Muscle of arm (tissue), 14 donors: ENCODE measurements at places on chromosomes 13 and 19.

DNA sequence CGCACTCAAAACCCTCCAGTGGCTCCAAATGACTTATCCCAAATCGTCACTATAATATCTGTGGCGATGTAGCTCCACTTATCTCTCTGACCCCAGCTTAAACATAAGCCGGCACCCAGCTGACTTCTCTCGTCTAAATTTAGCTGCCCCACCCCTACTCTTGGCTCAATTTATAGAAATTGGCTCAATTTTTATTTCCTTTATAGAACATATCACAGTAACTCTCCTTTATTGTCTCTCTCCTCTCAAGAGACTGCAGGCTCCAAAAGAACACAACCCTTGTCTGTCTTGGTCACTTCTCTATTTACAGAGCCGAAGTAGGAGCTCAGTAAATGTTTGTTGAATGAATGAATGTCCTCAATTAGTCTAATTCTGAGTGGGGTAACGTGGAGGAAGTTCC lies 805 bp downstream of the ZNF784 start:
- no peak for DNase-seq

DNA sequence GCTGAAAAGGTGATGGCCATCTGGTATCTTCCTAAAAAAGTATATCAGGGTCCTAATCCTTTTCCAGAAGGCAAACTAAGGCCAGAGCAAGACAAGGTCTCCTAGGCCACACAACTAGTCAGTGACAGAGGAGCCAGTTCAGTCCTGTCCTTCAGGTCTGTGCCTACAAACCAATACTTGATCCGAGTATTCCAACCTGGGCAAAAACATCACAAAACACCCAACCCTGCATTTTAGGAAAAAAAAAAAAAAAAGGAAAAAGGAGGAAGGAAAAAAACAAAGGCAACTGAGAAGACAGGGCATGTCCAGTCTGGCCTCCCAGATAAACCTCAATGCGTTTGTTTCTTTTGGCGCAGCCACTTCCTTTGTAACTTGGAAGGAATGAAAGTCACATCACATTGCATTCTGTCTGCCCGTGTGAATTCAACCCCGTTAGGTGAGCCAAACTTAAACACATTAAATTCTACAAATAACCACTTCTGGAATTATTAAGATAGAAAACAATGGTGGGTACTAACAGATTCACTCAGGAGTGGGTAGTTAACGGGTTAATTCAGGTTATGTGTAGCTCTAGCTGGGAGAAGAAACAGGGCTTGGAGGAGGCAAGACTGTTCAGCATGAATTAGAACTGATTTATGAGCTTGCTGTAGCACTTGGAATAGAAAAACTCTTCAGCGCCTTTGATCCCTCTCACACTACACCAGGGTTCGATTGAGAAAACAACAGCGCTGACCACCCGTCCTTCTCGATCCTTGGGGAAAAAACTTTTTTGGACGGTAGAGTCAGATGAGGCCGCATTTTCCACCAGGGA lies 43.0 kb upstream of the HNRNPA1L2 start:
- DNase-seq: no peak

GRCh38 chr13:109333893-109334651 lies 452.3 kb downstream of the IRS2 start:
- no peak for DNase-seq

DNA sequence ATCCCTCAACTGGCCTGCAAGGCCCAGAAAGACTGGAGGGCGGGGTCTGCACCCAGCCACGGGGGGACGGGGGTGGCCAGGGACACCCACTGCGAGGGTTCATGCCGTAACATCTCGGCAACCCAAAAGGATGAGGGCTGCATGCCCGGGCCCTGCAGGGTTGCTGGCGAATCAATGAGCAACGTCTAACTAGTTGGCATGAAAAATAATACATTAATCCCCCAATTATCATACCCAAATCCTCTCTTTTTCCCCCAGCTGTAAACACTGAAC lies 232.2 kb downstream of the TUBA3C start:
- no peak for DNase-seq

GRCh38 chr19:6853868-6854267 lies 33.5 kb upstream of the ADGRE1 start:
- no peak for DNase-seq

GRCh38 chr13:106480351-106480910 lies 55.0 kb downstream of the EFNB2 start:
- DNase-seq: no peak

DNA sequence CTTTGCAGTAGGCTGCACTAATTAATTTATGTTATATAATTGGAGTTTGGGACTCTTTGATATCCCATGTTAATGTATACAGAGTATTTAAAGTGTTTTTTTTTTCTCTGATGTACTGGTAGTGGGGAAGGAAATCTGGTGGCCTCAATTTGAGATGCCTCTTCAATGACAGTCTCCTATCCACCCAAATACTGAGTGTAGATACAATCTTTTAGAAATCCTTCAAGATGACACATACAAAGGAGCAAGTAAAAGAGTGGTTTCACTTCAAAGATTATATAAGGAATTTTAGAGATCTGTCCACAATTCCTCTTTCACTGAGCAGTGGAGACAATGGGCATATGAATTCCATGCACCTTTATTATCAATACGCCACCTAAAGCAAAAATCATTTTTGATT lies 15.1 kb downstream of the NALCN start:
- no peak for DNase-seq

- no peak for DNase-seq
Observed at GRCh38 chr19:54523403-54523802, 20.8 kb downstream of the LAIR2 start.

DNA sequence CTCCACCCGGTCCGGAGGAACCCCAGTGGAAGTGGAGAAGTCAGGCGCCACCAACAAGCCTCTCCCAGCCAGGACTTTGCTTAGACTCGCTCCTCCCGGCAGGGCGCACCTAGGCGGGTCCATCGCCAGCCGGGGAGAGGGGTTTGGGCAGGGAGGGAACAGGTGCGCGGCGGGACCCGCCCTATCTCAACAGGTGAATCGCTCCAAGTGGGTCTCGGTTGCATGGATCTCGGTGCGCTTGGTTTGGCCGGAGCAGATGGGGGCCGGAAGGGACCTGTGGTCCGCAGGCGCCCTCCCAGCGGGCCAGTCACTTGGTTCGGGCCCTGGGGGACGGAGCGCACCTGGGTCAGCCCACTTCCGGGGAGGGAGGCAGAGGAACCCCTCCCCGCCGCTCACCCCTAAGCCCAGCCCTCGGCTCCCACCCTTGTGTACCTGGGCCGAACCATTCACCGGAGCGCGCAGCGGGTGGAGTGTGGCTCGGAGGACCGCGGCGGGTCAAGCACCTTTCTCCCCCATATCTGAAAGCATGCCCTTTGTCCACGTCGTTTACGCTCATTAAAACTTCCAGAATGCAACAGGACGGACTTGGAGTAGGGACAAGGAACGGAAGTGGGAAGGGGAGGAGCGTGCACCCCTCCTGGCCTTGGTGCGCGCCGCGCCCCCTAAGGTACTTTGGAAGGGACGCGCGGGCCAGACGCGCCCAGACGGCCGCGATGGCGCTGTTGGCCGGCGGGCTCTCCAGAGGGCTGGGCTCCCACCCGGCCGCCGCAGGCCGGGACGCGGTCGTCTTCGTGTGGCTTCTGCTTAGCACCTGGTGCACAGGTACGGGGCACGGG lies at the start of gene LSR:
Gene LSR, plus strand, starts transcription at position 693 of the 836 bp plus-strand sequence. Its CDS starts 21 bp downstream, at position 714.
- no peak for DNase-seq

GRCh38 chr19:49132974-49133609 lies 13.7 kb downstream of the PPFIA3 start:
- no peak for DNase-seq

DNA sequence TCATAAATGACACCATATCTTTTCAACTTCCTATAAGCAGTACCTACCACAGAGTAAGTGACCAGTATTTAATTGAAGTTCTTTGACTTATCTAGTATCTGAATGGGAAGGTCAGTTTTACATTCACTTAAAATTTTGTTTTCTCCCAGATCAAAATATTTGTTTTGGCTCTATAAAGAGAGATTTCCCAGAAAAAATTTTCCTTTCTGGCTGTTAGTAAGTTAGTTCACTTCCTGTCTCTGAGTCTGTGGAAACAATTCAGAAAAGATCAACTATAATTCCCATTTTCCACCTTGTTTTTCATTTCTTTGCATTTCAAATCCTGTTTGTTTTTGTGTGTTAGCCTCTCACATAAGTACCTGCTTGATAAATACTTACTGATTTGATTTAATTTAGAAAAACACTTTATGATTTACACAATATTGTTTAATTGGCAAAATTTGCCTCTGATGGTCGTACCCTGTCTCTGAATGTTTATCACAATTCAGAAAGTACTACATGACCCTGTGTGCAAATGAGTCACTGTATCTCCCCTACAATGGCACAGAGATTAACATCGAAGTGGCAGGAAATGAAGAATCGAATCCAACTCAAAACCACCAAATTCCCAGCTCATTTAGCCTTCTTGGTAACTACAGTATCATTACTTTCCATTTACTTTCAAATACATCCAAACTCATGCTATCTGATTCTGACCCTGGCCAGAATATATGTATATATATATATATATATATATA lies 15.4 kb upstream of the MED4 start:
- DNase-seq: no peak

- DNase-seq: no peak
Observed at GRCh38 chr13:113763254-113763653, 4.2 kb downstream of the TMEM255B start.

DNA sequence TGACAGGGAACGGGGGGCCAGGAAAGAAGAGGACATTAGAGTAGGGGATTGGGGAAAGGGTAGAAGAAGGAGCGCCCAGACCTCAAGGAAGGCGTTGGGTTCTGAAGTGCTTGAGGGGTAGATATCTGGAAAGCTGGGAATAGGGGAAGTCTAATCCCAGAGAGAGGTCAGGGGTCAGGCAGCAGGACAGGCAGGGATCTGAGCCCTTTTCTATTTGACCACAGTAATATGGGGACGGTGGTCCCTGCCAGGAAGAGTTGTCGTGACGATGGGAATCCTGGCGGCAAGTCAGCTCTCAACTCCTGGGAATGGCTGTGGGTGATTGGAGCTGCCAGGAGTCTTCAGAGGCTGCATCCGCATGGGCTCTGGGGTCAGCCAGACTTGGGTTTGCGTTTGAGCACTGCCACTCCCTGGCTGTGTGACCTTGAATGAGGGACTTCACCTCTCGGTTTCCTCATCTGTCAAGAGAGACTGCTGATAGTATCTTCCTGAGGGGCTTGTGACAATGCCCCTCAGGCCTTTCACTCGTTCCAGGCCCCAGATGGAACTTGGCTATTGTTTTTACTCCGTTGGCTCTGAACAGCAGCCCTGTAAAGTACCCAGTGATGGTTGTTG lies 1.3 kb downstream of the AP2A1 start:
- no peak for DNase-seq

GRCh38 chr13:113499936-113500335 lies 9.4 kb upstream of the DCUN1D2 start:
- no peak for DNase-seq

- no peak for DNase-seq
Observed at GRCh38 chr13:49424011-49424560, 19.8 kb downstream of the CAB39L start.

GRCh38 chr13:42985312-42986175 lies 6.5 kb downstream of the EPSTI1 start:
- DNase-seq: no peak

DNA sequence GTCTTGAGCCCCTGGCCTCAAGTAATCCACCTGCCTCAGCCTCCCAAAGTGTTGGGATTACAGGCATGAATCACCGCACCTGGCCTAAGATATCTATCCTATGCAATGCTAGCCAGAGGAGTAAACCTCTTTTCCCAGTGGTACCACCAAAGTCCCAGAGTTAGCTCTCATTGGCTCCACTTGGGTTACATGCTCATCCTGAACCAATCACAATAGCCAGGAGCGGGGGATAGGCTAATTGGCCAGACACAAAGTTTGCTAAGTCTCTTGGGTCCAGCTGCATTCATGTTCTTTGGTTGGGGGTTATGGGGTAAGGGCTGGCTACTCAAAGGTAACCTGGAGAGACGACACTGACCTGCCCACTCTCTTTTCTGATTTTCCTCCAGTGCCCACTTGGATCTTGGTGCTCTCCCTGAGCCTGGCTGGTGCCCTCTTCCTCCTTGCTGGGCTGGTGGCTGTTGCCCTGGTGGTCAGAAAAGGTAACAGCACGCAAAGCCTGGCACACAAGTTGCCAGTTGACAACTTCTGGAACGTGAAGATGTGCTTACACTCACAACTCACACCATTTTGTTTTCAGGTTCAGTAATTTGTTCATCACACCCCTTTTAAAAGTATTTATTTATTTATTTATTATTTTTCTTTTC lies 7.8 kb downstream of the C19orf38 start:
- no peak for DNase-seq

GRCh38 chr19:10612499-10613119 lies 12.7 kb upstream of the SLC44A2 start:
- DNase-seq: no peak

GRCh38 chr13:38386421-38386820 lies 36.8 kb downstream of the UFM1 start:
- DNase-seq: no peak

GRCh38 chr13:77523834-77524728 lies 11.4 kb upstream of the SCEL start:
- DNase-seq: no peak

GRCh38 chr13:88585861-88586260 lies 914.7 kb downstream of the SLITRK5 start:
- no peak for DNase-seq

- no peak for DNase-seq
Observed at GRCh38 chr13:32391101-32391619, 36.8 kb downstream of the N4BP2L1 start.

DNA sequence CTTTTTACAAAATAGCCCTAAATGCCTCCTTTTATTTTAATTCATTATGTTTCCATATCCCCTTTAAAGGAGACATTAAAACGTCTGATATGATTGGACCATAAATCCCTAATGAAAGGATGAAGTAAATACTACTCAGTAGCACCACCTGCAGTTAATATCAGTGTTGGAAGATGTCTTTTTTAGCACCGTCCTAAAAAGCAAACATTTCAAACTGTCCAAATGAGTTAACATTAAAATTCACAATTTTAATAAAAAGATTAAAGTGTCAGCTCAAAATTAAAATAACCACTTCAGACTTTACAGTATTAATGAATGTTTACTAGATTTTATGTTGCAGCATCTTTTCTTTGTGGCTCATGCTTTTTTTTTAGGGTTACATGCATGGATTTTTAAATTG lies 12.3 kb downstream of the ZNF507 start:
- no peak for DNase-seq

DNA sequence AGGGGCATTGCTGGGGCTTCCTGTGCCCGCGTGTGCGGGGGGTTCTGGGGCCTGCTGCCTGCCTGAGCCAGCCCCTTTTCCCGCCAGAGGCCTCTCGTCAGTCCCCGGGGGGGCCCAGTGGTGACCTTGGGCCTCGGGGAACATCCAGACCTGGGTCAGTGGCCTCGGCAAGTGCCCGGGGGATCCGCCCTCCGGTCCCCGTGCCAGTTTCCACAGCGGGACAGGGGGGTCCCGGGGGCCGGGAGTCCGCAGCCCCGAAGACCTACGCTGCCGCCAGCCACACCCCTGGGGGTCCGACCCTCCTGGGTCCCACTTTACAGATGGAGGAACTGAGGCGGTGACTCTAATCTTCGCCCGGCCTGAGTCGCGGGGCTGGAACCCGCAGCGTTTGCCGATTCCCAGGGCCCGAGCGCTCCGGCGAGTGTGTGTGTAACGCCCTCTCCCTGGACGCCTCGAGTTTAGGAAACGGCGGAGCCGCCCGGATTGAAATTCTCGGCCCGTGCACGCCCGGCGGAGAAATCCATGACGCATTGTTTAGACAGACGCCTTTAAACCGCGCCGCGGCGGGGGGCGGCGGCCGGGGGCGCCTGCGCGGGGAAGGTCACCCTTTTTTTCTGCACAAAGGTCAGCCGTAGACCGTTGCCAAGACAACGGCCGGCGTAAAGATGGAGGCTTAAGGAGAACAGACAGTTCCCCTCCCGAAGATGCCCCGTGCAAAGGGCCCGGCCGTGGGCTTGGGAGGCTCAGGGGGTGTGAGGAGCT lies 39.3 kb downstream of the EFNA2 start:
- peak; percentile 76 for DNase-seq
